Activated effector memory CD4-positive, alpha-beta T cell treated with Interleukin-2 at 50 U/mL for 16 hours (primary cell): ENCODE measurements at places on chromosomes 2 and 18.

- no peak for DNase-seq
These were observed 34.0 kb upstream of the SLC40A1 start for GRCh38 chr2:189614585-189614984.

DNA sequence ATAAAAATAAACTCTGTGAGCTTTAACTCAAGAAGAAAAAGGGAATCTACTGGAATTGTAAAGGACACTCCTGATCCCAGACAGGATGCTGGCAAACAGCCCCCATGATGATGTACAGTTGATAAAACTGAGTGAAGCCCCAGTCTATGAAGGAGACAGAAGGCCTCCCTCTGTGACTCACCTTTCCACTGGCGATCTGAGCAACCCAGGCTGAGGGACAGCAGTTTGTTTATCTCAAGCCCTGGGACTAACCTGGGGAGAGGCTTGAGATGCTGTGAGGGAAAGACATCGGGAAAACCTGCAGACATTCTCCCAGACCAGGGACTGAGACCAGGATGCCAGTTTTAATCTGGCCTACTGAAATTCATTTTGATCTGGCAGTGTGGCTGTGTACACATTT lies 104.5 kb upstream of the CDH2 start:
- DNase-seq: no peak

DNA sequence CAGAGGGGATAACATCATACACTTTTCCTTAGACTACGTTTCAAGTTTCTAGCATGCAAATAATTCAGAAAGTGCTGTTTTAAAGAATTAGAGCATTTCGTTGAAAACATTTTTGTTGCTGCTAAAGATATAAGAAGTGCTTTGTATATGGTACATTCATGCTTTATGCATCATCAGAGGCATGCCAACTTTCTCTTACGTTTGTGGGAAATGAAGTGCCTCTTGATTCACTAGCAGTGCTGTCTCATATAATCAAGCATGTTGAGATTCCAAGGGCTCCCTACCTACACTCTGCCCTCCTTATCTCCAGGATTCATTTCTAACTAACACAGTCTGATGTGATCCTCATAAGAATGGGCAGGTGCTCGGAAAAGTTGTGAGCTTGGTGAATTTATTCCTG lies 748.6 kb upstream of the DDX18 start:
- DNase-seq: no peak

DNA sequence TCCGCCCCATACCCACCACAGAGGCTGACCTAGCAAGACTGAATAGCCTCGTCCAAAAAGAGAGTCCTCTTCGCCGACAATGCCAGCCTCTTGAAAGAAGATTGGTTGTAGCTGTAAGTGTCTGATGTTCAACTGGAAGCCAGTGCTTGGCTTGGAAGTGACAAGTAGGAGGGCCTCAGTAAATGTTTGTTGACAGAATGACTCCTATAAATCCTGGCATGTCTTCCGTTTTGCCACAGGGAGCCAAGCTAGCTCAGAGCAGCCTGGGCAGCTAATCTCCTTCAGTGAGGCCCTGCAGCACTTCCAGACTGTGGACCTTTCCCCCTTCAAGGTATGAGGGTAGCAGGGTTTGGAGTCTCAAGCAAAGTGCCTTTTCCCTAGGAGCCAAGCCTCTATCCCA lies 14.9 kb downstream of the ELMOD3 start:
- DNase-seq: no peak

DNA sequence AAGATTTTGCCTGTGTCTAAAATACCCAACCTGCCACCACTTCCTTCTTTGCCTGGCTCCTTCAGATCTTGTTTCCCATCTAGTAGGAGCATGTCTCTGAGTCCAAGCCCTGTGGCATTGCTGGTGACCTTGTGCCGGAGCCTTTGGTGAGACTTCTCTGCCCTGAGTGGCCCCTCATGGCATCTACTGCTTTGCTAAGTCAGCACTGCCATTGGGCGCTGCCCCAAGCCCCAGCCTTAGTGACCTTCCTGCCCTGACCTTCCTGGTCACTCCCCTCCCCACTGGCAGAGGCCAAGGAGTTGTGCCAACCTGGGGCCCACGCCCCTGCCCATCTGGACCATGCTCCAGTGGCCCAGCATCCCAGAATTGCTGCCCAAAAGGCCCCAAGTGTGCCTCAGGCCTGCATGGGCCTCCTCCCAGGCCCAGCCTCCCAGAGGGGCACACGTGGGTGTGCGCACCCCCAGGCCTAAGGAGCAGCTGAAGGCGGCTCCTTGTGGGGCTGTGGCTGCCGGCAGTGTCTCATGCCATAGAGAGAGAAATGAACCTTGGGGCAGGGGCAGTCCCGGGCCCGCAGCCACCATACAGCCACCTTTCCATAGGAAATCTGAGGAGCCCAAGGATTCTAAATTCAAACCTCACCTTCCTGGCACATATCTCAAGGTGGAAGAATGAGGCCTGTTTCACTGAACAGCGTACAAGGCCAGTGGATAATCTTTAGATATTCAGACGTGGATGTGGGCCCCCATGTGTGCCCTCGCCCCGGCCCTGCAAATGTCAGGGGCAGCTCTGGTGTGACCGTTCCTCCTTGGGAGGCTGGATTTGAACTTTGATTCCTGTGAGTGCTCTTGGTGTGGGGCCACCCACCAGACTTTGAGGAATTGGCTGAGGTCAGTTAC lies 100.2 kb upstream of the SLC66A3 start:
- no peak for DNase-seq

GRCh38 chr2:85710687-85711577 lies 16.8 kb downstream of the GNLY start:
- DNase-seq: no peak

DNA sequence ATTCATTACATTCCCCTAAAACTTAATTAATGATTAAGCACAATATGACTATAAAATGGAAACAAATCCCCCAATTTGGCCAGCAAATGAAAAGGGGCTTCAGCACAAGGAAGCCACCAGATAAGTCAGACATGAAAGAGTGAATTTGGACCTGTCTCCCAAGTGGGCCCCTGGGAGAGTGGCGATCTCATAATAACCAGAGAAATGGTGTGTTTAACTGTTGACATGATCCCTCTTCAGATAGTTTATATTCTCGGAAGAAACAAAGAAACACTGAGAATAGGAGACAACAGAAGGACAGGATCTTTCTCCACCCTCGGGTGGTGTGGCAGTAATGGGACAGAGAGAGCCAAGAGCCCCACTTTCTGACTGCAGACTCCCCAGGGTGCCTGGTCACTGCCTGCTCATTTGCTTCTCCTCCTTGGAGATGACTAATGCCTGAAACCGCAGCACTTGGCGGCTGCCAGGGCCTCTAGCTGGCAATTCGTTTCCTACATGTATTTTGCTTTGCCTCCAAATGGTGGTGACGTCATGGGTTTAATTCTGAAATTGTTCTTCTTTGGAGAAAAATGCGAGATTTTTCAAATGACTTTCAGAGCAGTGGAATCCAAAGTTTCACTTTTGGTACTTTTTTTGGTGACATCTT lies 46.4 kb upstream of the SPP2 start:
- DNase-seq: no peak

- no peak for DNase-seq
These were observed 2.0 kb upstream of the DARS1 start for GRCh38 chr2:135987441-135987840.

GRCh38 chr2:204110338-204110741 lies 173.8 kb downstream of the ICOS start:
- peak; percentile 47 for DNase-seq
